ENCODE measurements at places on chromosomes 16 and 17.
A peak's percentile ranks its signal among the peaks of the same experiment; 100 is the strongest.

DNA sequence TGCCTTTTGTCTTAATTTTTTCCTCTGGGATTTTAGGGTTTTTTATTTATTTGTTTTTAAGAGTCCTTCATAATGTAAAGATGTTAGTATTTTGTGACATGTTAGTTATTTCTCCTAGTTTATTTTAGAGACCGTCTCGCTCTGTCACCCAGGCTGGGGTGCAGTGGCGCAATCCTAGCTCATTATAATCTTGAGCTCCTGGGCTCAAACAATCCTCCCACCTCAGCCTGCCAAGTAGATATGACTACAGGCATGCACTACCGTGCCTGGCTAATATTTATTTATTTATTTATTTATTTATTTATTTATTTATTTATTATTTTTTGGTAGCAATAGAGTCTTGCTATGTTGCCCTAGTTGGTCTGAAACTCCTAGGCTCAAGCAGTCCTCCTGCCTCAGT is 37.4 kb upstream of the ARHGAP17 start:
- DNase-seq = no peak

GRCh38 chr17:81722184-81723120 is 10.4 kb downstream of the SLC25A10 start:
- DNase-seq = no peak

GRCh38 chr16:4847774-4848587 is 700 bp downstream of the UBN1 start:
- peak; percentile 4 for DNase-seq

DNA sequence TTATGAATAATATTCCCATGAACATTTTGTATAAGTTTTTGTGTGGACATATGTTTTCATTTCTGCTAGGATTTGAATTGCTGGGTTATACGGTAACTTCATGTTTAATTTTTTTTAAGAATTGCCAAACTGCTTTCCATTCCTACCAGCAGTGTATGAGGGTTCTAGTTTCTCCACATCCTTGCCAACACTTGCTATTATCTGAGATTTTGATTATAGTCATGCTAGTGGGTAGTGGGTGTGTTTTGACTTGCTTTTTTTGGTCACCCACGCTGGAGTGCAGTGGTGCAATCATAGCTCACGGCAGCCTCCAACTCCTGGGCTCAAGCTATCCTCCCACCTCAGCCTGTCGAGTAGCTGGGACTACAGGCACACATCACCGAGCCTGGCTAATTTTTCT is 3.0 kb upstream of the EEF2K start:
- no peak for DNase-seq

All from stimulated activated CD4-positive, alpha-beta T cell treated with anti-CD3 and anti-CD28 coated beads, TNF-alpha, amount 100 ng/mL, for 48 hours (primary cell).